ENCODE measurements at places on chromosomes 3 and 15.

DNA sequence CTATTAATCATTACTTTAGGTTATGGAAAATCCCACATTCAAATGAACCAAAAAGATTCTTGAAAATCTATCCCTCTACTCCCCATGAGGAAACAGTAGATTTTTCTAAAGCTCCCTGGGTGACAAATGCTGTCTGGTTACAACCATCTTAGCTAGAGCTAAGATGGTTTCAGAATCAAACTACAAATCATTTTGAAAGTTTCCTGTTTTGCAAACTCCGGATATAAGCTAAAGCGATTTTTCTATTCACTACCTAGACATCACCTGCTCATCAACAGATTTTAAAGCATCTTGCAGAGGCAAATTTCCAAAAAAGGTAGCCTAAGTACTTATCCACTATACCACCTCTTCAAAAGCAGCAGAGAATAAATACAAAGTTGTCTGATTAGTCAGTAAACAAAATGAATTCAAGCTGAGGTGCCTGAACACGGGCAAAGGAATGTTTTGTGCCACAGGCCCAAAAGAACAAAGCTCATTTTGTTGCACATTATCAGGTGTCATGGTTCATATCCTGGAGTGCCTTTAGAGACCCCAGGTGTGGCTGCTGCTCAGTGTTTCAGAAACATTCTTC lies 204.9 kb downstream of the TNIK start:
- DNase-seq = no peak

GRCh38 chr3:110971010-110971601 lies 100.5 kb upstream of the NECTIN3 start:
- no peak for DNase-seq

- no peak for DNase-seq
Observed at GRCh38 chr3:134362221-134362620, 12.0 kb downstream of the AMOTL2 start.

- DNase-seq = no peak
Observed at GRCh38 chr3:39346785-39347585, 17.5 kb downstream of the CCR8 start.

DNA sequence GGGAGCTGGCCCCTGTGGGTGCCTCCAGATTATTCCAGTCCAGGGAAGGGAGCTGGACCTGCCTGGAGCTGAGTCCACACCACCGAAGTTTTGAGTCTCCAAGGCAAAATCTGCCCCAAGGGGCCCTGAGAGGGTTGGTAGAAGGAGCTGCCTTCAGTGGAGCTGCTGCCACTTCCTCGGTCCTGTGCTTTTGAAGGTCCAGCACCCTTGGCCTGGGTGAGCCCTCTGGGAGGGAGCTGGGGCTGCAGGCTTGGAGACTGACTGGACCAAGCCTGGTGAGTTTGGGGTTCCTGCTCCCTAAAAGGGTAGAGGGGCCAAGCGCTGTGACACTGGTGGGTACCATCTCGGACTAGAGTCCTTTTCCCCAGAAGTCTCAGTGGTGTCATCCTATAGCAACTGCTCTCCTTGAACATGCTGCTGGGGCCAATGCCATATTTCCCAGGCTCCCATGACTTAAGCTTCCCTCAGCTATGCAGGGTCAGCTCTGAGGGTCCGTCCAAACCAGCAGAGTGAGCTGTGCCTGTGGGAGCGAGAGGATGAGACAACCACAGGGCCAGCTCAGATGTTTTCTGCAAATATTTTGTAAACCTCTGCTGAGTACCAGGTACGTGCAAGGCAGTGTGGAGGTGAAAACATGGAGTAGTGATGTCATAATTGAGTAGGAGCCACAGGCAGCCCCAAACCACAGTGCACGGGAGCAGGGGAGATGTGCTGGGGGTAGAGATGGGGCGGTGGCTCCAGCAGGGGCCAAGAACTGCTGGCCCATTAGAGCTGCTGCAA lies 96.0 kb downstream of the ABHD5 start:
- no peak for DNase-seq

DNA sequence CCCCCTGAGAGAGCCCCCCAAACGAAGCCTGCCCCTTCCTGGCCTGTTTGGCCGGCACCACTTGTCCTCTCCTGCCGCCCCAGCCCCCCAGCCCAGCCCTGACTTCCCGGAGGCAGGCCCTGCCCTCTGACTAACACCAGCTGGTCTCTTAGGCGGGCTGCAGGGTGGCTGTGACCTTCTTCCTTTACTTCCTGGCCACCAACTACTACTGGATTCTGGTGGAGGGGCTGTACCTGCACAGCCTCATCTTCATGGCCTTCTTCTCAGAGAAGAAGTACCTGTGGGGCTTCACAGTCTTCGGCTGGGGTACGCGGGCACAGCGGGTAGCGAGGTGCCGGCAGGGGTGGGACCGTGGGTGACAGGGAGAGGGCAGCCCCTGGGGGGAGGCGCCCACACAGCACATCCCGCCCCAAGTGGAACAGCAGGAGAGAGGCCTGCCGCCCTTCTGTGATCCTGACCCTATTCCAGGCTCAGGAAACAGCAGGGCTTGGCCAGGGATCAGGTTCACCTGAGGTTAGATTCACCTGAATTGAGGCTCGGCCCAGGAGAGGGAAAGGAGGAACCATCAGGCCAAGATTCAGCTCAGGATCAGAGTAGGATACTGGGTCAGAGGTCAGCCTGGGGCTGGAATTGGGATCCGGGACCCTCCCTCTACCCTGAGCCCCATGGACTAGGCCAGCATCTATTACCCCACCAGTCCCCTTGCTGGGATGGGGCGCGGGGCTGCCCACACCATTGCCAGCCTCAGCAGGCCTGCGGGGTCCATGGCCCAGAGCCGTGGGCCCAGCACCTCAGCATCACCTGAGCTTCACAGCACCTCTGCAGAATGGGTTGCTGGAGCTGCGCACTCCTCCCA lies 21.9 kb downstream of the PTH1R start:
- DNase-seq = no peak

DNA sequence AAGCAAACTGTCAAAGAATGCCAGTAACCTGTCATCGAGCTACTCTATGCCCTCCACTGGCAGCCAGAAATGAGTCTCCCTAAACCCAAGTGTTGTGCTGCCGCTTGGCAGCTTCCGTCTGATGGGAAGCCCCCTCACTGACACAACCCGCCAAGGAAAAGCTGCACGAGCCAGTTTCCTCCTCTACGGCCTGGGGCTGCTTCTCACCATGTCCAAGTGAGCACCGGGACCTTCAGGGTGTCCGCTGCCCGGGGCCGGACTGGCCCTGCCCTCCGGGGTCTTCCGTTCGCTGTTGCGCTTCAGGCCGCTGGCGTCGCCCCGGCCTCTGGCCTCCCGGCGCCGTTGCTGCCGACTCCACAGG lies 490 bp downstream of the TOMM70 start:
- DNase-seq = peak; percentile 51

GRCh38 chr3:61571516-61572336 lies 10.4 kb downstream of the PTPRG start:
- DNase-seq = peak; percentile 39

DNA sequence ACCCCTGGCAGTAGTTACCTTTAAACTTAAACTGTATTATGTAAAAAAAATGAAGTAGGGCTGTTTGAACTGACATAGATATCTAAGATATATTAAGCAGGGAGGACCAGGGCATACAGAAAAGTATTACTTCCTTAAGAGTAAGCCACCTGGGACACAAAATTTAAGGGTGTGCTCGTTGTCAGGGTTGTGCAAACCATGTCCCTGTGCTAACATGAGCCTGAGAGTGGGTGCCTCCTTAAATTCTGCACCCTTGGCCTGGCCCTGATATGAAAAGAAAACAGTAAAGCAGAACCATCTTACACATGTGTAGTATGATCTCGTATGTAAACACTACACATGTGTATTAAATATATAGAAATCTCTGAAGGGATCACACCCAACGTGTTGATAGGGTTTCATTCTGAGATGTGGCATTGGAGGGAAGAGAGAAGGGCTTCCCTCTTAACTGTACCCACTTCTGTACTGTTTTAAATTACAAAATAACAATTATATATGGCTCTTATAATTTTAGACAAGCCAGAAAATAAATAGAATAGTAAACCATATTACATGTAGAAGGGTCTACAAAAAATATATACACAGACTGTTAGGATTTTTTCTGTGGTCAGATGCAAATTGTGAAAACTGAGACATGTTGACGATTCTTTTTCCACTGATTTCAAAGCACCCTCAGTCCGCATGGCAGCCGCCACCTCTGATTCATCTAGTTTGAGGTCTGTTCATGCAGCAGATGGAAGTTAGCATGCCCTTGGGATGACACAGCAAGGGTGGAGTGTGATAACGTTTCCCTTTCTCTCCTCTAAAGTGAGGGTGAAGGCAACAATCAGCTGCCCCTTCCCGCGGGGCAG lies 400.8 kb upstream of the PROK2 start:
- DNase-seq = no peak

- no peak for DNase-seq
Observed at GRCh38 chr15:56608993-56609392, 124.3 kb downstream of the ZNF280D start.

GRCh38 chr3:13452490-13453335 lies 27.4 kb upstream of the HDAC11 start:
- no peak for DNase-seq

DNA sequence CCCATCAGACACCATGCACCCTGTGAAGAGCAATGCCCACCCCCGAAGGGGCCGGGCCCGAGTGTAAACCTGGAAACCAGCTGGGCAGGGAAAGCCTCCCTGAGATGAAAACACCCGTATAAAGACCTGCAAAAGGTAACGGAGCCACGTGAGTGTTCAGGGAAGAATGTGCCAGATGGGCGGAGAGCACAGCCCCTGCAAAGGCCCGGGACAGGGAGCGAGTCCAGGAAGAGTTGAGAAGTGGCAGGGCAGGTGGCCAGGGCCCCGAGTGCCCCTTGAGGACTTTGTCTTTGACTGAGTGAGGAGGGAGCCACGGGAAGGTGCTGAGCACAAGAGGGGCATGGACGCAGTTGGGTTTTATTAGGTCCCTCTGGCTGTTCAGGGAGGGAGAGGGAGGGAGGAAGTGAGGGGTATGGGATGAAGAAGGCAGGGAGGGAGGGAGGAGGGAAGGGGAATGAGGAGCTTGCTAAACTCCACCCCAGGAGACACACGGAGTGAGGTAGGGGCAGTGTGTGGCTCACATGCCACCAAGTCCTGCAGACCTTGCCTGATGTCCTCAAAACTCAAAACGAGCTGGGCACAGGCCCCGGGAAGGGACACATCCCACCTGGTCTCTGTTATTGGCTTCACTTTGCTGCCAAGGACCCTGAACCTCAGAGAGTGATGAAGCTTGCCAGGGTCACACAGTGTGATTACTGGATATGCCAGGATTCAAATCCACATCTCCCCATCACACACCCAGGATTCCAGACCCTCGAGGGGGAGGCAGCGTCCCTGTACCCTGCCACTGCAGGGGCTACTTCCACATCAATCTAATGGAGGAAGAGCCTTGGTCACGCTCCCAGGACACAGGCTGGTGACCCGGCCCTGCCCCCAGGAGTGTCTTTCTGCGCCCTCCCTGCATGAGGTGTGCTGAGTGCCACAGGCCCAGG lies 49.1 kb upstream of the IQSEC1 start:
- DNase-seq = no peak

DNA sequence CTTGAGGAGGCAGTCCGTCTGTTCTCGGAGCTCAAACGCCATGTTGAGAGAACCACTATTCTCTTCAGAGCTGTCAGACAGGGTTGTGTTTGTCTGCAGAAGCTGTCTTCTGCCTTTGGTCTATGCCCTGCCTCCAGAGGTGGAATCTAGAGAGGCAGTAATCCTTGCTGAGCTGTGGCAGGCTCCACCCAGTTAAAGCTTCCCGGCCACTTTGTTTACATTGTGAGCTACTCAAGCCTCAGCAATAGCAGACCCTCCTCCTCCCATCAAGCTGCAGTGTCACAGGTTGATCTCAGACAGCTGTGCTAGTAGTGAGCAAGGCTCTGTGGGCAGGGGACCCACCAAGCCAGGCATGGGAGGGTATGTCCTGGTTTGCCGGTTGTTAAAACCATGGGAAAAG lies 8.9 kb downstream of the OR5AC2 start:
- DNase-seq = no peak

DNA sequence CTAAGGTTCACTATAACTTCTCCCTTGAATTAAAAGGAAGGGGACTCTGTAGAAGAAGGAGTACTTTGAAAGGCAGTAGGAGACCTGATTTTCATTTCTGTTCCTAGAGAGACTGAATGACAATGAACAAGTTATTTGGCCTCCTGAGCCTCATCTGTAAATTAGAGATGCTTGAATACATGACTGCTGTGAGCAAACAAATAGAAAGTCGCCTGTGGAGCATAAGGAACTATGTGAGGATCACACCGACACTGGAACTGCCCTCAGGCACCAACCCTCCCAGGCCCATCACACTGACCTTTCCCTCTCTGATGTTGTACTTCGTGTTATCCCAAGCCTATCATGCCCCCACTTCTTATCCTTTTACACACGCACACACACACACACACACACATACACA lies 48.6 kb downstream of the IMPG2 start:
- DNase-seq = no peak

DNA sequence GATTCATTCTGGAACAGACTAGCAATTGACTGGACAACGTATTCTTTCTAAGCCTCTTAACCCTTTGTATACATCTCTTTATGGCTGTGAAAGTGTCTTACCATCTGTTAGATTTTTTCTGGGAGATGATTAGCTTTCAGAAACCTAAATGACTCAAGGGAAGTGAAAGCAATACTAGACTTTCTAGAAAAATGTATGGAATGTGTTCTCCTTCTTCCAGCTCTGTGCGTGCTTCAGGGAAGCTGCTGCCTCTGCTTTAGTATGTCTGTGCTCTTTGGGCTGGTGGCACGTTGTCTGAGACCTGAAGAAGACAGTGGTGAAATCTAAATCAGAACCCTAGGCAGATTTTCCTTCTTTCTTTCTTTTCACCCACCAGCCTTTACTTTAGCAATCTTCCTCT lies 89.5 kb downstream of the ITPR1 start:
- DNase-seq = no peak

- no peak for DNase-seq
Observed at GRCh38 chr3:14494279-14494972, 45.7 kb downstream of the GRIP2 start.

GRCh38 chr3:113698956-113699355 lies 2.5 kb upstream of the USF3 start:
- DNase-seq = no peak

DNA sequence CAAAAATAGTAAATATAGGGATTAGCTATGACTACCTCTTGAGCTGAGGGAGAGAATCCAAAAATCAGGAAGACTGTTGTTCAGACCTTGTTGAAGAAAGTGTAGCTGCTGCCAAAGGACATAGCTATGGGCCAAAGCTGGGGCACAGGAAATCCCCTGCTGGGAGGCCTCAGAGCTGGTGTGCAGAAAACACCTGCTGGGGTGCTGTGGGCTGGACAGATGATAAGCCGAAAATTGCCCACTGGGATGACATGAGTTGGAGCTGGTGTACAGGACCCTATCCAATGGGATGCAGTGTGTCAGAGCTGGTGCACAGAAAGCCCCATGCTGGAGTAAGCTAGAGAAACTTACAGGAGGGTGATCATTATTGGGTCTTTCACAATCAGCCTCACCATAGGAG lies 121.9 kb downstream of the NEO1 start:
- DNase-seq = no peak

- DNase-seq = no peak
Observed at GRCh38 chr15:58213587-58214338, 75.6 kb downstream of the AQP9 start.

GRCh38 chr3:189776149-189776824 lies 145.1 kb downstream of the TP63 start:
- no peak for DNase-seq

GRCh38 chr3:172332256-172333041 lies 115.8 kb downstream of the GHSR start:
- no peak for DNase-seq

All from H1 (cell line).